ENCODE measurements at places on chromosomes 16 and 17. TPM values are rescaled to one million over a fixed set of nuclear protein-coding genes. Genes with fewer than 3 reads are reported as not detected.

ATP2A3 gene
- total RNA-seq = 0.77 TPM

MYO15A gene
- not detected for total RNA-seq

ITGAD gene
- not detected for total RNA-seq

ITGA2B gene
- total RNA-seq = 0.40 TPM

IST1 gene
- total RNA-seq = 193 TPM

IL17C gene
- total RNA-seq = not detected

CFAP97D1 gene
- total RNA-seq = under 0.01 TPM

- DNase-seq = no peak
These were observed 138.1 kb downstream of the ASIC2 start for GRCh38 chr17:33154869-33155455.

- DNase-seq = peak; percentile 45
These were observed 15.0 kb downstream of the SLC16A3 start for GRCh38 chr17:82243648-82244412.

GRCh38 chr16:88839745-88840599, 16.8 kb downstream of the GALNS start:
- DNase-seq = no peak

- DNase-seq = no peak
These were observed 10.9 kb downstream of the SLC35G3 start for GRCh38 chr17:35183332-35183731.

DNA sequence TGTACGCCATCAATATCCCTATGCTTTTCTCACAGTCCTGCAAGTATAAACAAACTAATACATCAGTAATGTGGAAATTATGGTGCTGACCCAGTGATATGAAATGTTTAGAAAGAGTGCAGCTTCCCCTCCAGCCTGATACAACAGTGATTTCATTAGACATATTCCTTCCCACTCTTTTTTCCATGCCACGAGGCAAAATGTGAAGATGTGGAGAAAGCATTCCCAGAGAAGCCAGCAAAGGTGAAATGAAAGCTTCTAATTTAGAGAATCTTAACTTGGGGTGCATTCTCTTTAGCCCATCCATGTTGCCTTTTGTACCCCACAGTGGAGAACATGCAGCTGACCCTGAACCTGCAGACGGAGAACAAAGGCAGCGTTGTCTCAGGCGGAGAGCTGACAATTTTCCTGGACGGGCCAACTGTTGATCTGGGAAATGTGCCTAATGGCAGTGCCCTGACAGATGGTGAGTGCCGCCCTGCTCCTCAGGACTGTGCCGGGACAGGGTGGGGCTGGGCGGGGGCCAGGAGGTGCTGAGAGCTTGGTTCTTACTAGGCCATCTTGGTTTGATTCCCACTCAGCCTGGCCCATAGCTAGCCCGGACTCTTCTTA, 77.8 kb downstream of the WWP2 start:
- DNase-seq = no peak

GRCh38 chr17:58585554-58585953, 71.1 kb upstream of the MTMR4 start:
- no peak for DNase-seq

- no peak for DNase-seq
These were observed 72.2 kb downstream of the HS3ST3B1 start for GRCh38 chr17:14372905-14373613.

DNA sequence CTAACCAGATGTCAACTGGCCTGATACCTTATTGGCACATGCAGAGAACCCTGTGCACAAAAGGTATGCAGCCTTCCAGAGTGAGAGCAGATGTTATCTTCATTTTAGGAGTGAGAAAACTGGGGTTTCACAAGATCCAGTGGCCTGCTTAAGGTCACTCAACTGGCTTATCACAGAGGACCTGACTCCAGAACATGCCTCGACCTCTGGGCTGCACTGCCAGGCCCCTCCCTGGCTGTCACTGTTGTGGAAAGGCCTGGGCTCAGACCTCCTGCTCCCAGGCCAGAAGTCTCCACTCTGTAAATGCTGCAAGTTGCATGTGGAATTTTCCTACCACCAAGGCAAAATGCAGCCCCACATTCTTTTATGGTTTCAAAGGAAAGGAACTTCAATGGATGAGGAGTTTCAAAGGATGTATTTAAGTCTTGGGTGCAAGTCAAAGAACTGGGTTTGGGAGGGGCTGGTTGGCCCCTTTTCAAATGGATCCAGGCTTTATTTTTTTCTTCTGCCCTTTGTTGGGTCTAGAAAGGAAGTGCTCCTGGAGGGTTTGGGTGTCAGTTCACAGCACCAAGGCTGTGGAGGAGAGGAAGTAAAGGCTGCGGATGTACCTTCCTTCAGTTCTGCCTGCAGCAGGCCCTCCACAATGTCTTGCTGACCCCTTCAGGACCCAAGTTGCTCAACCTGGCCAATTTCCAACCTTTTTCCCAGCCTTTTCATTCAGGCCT, 30.4 kb upstream of the SMPD3 start:
- no peak for DNase-seq

DNA sequence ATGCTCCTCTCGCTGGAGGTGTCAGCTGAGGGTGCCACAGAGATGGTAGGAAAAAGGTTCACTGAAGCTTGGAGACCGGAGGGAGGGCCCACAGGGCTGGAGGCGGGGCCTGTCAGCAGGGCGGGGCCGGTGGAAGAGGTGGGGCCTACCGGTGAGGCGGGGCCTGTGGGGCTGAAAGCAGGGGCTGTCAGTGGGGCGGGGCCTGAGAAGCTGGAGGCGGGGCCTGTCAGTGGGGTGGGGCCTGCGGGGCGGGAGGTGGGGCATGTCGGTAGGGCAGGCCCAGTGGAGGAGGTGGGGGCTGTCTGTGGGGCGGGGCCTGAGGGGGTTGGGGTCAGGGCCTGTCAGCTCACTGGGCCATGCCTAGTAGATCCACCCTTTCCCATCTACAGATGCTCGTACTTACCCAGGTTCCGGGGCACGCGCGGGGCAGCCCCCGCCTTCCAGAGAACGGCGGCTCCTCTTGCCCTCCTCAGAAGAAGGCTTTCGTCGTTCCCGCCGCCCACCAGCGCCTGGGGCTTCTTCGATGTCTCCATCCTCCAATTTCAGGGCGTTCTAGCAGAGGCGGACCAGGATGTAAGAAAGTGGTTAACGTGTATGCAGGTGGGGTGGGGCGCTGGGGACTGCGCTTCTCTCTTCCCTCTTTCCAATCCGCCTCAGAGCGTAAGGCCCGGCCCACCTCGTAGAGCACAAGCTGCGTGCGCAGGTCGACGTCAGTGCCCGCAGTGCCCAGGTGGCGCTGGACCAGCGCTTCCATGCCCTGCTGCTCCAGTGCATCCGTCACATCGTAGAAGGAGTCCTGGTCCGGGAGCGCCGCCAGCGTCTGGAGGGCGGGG, 9.8 kb downstream of the TMEM208 start:
- peak; percentile 58 for DNase-seq

DNA sequence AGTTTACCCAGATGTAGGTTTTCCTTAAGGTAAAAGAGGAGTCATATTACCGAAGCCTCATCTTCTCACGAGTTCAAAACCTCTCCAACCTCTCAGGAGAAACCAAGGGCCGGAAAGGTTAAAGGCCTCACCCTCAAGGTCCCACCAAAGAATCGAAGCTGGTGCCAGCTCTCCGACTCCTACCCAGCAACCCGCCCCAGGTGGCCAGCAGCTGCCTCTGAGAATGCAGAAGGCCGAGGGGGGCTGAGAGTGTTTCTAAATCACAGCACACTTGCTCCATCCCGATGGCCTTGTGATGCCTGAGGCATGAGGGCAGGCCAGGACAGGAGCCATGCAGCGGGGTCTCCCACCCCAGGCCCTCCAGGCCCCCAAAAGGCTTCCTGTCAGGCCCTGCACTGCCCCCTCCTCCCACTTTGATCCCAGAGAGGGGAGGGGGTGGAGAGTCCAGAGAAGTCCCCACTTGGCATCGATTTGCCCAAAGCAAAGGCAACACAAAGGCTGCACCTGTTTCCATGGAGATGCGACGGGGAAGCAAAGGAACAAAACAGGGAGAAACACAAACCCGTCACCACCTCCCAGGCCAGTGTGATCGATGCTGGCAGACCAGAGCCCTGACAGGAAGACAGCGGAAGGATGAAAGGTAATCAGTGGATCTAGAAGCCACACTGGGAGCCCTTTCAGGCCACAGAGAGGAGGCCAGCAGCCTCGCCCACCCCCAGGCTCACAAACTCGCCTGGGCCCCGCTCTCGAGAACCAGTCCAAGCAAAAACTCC, 39.0 kb downstream of the CUEDC1 start:
- no peak for DNase-seq

DNA sequence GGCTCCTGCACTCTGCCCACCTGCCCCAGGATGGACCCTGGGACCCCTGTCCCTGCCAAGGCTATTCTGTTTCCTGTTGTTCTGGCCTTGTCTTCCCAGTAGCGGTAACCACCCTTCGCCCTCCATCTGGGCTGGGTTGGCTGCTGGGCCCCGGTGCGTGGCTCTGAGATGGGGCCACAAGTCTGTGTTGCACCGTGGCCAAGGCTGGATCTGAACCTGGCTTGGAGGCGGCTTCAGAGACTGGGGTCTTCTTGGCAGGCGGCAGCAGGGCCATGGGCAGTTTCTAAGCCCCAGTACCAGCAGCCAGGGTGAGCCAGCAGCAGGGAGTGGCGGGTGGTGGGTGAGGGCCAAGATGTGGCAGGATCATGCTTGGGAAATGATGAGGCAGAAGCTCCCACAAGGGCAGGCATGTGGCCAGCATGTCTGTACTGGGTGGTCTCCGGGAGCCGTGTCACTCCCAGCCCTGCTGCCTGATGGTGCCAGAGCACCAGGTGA, 12.6 kb downstream of the MAP2K3 start:
- DNase-seq = no peak

- DNase-seq = no peak
These were observed 5.4 kb downstream of the CLUH start for GRCh38 chr17:2705888-2706795.

- DNase-seq = no peak
These were observed 1.1 kb upstream of the CYLD start for GRCh38 chr16:50740736-50741135.

GRCh38 chr17:65667656-65668055, 106.2 kb upstream of the AXIN2 start:
- DNase-seq = no peak

DNA sequence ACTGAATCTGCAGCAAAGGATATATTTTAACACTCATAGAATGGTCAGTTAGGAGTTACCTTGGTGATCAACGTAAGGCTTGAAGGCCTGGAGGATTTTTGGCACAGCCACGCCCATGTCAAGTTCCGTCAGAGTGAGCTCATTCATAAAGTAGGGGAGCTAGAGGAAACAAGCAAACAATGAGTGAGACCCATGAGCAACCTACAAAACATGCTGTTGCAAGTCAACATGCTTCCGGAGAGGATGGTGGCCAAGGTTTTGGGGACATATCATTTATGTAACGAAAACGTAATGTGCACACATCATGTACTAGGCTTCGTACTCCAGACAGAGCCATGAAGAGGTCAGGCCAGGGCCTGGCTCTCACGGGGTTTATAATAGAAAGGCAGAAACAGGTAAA, 41.1 kb upstream of the ERN1 start:
- no peak for DNase-seq

- no peak for DNase-seq
These were observed 107.2 kb downstream of the PITPNC1 start for GRCh38 chr17:67484261-67484660.

GRCh38 chr16:50521246-50521900, 26.8 kb upstream of the NKD1 start:
- DNase-seq = no peak

- DNase-seq = no peak
These were observed 612.3 kb upstream of the EEF2KMT start for GRCh38 chr16:5709889-5710288.

All from LHCN-M2 (cell line).